ENCODE measurements at places on chromosomes 4 and X.

DNA sequence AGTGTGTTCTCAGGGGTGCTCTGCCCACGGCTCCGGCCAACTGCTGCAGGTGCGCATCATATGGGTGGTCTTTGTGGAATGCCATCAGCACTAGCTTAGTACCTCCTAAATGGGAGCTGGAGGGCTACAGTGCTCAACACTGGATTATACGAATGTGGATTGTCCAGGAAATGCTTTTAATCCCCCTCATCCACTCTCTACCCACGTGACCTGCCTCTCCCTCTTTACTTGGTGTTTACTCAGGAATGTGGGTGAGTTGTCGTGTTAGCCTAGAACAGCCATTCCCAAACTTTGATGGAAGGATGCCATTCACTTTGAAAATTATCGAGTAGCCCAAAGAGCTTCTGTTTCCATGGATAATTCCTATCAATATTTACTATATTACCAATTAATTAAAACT, 150.8 kb downstream of the PTTG2 start:
- no peak for DNase-seq

- no peak for DNase-seq
Observed at GRCh38 chr4:3638080-3638795, 106.0 kb upstream of the LRPAP1 start.

GRCh38 chr4:93743022-93743421, 85.5 kb upstream of the ATOH1 start:
- no peak for DNase-seq

DNA sequence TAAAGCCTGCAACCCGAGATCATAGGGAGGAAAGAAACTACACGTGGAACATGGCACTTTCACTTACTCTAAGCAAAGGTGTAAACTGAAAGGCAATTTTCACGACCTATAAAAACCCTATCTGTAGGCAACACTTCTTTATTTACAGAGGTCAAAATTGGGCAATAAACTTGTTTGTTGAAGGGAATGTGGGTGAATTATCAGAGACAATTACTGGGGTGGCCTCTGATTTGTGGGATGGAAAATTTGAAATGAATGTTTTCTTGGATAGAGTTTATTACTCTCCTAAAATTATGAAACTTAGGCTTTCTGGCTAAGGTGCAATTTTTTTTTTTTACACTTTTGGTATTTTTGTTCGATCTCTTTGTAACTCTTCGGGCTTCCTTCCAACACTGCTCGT, 734.1 kb upstream of the TENM3 start:
- no peak for DNase-seq

DNA sequence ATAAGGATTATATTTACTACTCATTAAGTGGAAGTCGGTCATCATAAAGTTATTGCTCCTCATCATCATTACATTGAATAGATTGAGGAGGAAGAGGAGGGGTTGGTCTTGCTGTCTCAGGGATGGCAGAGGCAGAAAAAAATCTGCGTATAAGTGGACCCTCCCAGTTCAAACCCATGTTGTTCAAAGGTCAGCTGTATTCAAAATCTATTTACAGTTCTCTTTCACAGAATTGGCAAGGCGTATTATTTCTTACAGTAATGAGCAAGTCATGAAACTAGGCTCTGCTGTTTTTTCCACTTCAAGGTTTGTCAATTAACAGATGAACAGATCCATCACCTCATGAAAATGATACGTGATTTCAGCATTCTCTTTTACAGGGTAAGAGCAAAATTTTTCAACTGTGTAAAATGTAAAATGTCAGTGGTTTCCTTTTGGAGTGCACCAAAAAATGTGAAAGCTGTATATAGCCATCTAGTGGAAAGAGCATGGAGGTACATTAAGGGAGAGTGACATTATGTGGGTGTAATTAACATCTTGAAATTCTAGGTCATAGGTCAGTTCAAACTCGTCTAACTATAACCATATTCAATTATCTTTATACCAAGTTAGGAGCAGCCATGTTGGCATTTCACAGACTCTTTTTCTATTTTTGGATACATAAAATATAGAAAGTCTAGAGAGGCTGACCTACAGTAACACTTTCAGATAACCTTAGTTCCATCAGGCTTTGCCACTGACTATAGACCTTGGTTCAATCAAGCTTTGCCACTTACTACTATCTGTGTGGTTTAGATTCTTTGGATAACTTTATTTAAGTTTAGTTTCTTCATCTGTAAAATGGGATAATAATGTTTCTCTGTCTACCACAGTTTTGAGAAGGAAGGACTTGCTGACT, 30.1 kb downstream of the NEIL3 start:
- no peak for DNase-seq

DNA sequence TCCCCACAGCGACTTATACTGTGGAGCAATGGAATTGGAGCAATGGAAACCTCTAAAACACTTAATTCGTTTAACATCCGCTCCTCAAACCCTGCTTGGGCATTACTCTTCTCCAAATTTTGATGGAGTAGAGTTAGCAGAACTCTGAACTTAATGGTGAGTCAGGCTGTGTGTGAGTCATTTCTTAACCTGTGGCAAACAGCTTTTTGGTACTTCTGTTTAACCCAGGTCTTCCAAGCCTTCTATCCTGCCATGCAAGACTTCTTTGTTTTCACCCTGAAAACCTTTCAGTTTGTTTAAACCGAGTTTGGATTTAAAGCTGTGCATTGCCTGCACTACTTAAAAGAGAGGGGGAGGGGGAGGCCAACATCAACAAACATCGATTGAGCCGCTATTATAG, 3.6 kb upstream of the AMOT start:
- no peak for DNase-seq

- no peak for DNase-seq
Observed at GRCh38 chrX:681989-682388, 51.4 kb downstream of the SHOX start.

GRCh38 chr4:152509595-152510225, 26.2 kb downstream of the FBXW7 start:
- DNase-seq, result no peak

- DNase-seq, result peak; percentile 79
Observed at GRCh38 chrX:107673933-107674479, 45.7 kb downstream of the PRPS1 start.

DNA sequence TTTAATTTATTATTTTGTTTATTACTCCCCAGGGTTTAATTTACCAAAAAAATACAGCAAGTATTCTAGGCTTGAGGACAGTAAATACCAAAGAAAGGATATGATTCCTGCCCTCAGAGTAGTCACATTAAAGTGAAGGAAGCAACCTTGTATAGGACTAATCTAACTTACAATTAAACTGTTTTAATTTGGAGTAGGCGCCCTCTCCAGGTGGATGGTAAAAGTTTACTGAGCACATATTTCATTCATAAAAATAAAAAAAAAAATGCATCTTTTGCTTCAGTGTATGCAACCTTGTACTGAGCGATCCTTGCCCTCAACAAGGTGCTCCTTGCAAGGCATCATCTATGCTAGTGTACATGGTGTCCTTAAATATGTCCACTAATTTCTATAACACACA, 72.0 kb upstream of the MAGEB16 start:
- DNase-seq, result no peak

- DNase-seq, result no peak
Observed at GRCh38 chr4:80215449-80216052, 18.2 kb downstream of the PRDM8 start.

GRCh38 chr4:169439244-169439643, 168.5 kb upstream of the SH3RF1 start:
- no peak for DNase-seq

Measured in GM12864 (cell line).